ENCODE measurements at places on chromosomes 4 and X.
A peak's percentile ranks its signal among the peaks of the same experiment; 100 is the strongest.

DNA sequence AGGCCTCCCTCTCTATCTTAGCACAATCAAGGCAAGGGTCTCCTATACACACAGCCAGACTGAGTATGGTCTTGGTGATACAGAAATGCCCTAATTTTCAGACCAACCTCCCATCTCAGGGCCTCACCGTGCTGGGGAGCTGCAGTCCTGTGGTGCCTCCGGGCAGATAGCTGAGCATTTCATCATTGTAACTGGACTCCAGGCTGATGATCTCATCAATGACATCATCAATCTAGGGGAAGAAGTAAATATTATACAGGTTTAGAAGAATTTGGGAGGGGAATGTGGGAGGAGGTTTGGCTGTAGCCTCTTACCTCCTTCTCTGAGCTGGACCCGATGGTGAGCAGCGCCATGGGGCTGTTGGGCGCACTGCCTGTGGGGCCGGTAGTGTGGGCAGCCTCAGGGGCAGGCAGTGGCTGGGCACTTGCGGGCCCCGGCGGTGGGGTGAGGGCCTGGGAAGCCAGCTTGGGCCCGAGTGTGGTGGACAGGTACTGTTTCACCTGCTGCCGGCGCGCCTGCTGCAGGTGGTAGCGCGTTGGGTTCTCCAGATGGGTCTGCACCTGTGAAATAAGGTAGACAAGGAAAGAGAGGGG is 5.2 kb downstream of the TFE3 start:
- DNase-seq, result no peak

- no peak for DNase-seq
Measured at GRCh38 chrX:9598344-9598743, 133.5 kb downstream of the TBL1X start.

- no peak for DNase-seq
Measured at GRCh38 chr4:6391852-6392188, 80.6 kb downstream of the PPP2R2C start.

- DNase-seq, result no peak
Measured at GRCh38 chrX:30893206-30893605, 4.2 kb upstream of the TAB3 start.

- no peak for DNase-seq
Measured at GRCh38 chrX:100194082-100194775, 215.8 kb downstream of the PCDH19 start.

- peak; percentile 47 for DNase-seq
Measured at GRCh38 chr4:156971165-156971675, 379 bp downstream of the PDGFC start.

GRCh38 chr4:182447767-182448280 is 204.6 kb downstream of the TENM3 start:
- DNase-seq, result no peak

GRCh38 chrX:41145920-41146608 is 60.8 kb downstream of the USP9X start:
- no peak for DNase-seq

DNA sequence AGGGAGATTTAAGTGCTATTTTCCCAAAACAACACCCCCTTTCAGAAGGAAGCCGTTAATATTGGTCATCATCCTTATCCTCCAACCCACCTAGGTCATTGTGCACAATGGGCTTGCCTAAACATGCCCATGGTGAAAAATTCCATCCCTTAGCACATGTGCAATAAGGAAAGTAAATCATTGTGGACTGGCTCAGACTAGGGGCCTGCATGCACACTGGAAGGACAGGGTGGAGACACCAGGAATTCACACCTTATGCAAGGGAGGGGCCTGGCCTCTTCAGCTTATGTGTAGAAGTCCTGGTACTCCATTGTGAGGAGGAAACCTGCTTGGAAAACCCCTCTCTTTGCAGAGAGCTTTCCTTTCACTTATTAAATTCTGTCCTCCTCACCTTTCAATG is 311.4 kb upstream of the NDST4 start:
- no peak for DNase-seq

- no peak for DNase-seq
Measured at GRCh38 chr4:4247696-4248028, 361 bp downstream of the TMEM128 start.

DNA sequence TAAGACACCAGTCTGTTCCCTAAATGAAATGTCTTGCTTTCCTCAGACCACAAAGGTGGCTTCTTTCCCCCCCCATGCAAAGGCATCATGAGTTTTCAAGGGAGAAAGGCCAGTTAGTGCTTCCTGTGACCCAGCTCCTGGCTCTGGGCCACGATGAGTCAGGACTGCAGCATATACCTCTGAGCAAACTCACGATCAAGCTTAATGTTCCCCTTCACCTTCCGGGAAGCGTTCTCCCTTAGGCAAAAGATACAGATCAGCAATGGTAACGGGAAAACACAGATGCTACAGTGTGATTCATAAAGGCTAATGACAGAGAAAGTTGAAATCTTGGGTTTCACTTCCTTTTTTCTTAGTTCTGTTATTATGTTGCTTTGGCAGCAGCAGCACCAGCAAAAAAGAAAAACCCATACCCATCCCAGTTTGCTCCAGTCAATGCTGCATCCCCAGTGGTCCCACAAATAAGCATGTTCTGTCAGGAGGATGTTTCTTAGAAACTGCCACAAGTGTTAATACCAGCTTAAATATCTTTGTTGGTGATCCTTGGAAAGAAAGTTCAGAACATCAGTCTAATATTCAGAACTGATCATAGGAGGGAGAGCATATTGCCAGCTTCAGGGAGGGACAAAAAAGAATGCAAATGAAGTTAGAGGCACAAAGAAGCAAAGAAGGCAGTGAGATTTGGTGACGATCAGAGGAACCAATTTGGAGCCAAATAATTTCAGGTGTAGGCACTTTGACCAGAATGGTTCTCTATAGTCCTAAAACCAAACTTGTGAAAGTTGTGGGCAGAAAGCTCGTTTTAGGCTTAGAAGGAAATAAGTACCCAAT is 41.2 kb downstream of the LONRF3 start:
- no peak for DNase-seq

- no peak for DNase-seq
Measured at GRCh38 chr4:155837203-155837796, 28.8 kb downstream of the ASIC5 start.

DNA sequence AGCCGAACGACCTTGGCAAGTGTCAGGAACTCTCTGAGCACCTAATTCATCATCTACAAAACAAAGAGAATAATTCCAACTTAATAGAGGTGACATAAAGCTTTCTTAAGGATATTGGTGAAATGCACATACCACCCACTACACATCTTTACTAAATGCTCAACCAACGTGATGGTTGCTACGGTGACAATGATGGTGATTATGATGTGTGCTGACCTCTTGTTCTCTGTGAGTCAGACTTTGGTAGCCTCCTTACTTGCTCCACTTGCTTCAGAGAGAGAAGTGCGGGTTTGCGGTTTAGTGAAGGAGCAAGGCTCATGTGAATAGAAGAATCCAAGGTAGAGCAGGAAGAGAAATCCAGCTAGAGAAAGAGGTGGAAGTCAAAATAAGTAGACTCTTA is 52.8 kb upstream of the CLNK start:
- peak; percentile 1 for DNase-seq

GRCh38 chr4:123862812-123863211 is 466.2 kb downstream of the SPRY1 start:
- no peak for DNase-seq

DNA sequence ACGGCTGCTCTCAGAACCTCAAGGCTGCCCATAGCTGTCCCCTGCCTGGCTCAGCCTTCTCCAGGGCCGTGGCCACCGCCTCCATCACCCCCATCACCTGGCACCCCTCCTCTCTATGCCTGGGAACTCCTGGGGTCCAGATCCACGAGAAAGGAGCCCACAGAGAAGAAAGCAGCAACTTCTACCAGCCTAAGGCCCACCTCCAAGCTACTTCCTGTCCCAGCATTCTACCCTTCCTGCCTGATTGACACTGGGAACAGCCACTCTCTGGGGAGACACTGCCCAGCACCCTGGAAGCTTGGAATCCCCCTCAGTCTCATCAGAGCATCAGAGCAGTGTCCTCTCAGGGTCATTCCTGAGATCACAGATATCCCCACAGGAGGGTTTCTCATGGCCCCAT is 36.9 kb upstream of the PROM1 start:
- DNase-seq, result peak; percentile 47
